ENCODE measurements at places on chromosomes 3 and 15. TPM values are rescaled to one million over a fixed set of nuclear protein-coding genes. Genes with fewer than 3 reads are reported as not detected.

DNA sequence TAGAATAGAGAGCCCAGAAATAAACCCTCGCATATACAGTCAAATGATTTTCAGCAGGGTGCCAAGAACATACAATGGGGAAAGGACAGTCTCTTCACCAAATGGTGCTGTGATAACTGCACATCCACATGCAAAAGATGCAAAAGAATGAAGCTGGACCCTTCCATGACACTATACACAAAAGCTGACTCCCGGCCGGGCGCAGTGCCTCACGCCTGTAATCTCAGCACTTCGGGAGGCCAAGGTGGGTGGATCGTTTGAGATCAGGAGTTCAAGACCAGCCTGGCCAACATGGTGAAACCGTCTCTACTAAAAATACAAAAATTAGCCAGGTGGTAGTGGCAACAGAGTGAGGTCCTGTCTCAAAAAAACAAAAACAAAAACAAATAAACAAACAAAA lies 43.2 kb upstream of the IQSEC1 start:
- H3K4me1 ChIP-seq = peaks cover 9% of the 10 kb centered on the region
- DNase-seq = no peak
- no peaks in the 10 kb centered on the region for H3K27me3 ChIP-seq
- H3K27ac ChIP-seq = no peak overlapping the region
- no peaks in the 10 kb centered on the region for H3K36me3 ChIP-seq

- peaks cover 6% of the 10 kb centered on the region for H3K4me1 ChIP-seq
- H3K4me3 ChIP-seq = no peak overlapping the region
- no peaks in the 10 kb centered on the region for H3K36me3 ChIP-seq
- no peaks in the 10 kb centered on the region for H3K27me3 ChIP-seq
Measured at GRCh38 chr15:77803487-77803886, 170.8 kb upstream of the LINGO1 start.

DNA sequence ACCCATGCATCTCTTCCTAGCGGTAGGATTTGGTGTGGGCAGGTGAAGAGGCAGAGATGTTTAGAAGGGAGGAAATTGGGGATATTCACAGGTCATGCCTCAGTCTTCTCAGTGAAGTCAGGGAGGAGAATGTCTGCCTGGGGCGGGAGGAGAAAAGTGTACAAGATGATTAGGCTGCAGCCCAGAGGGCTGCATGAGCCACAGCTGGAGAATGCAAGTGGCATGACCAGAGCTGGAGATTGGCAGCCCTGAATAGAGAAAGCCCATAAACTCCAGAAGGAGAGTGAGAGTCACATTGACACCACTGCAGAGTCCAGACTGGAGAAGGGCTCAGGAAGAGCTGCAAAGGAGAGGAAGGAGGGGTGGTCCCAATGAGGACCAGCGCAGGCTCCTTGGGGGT lies 22.6 kb downstream of the PDHB start:
- no peak overlapping the region for H3K4me3 ChIP-seq
- no peak for DNase-seq
- H3K4me1 ChIP-seq = peaks cover 6% of the 10 kb centered on the region

DNA sequence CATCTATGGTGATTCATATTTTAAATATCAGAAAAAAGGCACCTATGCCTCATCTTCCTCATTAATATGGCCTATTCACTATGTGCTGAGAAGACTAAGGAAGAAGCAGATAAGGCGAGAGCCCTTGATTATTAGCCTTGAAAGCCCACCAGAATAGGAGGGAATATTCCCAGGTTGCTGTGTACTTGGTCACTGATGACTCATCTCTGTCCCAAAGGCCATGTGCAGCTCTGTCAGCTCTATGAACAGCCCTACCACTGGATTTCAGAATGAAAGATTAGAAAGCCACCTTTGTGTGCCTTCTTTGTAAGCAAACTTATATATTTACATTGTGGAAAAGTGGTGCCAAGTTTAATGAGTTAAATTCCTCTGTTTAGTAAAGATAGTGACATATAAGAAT lies 211.5 kb downstream of the NFKBIZ start:
- H3K4me1 ChIP-seq = no peaks in the 10 kb centered on the region
- H3K27ac ChIP-seq = no peak overlapping the region
- no peak overlapping the region for H3K4me3 ChIP-seq
- no peaks in the 10 kb centered on the region for H3K36me3 ChIP-seq
- DNase-seq = no peak
- no peaks in the 10 kb centered on the region for H3K27me3 ChIP-seq

- H3K4me1 ChIP-seq = peaks cover 7% of the 10 kb centered on the region
- no peak overlapping the region for H3K4me3 ChIP-seq
- no peak overlapping the region for H3K27ac ChIP-seq
Measured at GRCh38 chr3:16455966-16456365, 57.5 kb downstream of the RFTN1 start.

DNA sequence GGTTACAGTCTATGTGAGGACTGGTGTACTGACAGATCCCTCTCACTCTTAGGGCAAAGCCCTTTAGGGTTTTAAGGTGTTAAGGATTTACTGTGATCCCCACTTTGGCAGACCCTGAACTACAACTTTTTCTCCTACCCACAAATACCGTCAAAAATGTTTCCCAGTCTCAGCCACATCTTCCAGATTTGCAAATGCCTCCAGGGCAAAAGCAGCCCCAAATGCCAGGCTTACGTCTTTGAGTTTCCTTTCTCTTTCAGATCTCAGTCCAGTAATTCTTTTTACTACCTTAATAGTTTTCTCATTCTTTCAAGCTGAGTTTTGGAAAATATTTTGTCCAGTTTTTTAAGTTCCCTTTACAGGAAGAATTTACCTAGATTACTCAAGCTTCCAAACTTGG lies 13.4 kb upstream of the ITGA11 start:
- no peaks in the 10 kb centered on the region for H3K36me3 ChIP-seq
- H3K27me3 ChIP-seq = no peaks in the 10 kb centered on the region
- H3K4me3 ChIP-seq = no peak overlapping the region
- no peak for DNase-seq
- no peaks in the 10 kb centered on the region for H3K4me1 ChIP-seq

DNA sequence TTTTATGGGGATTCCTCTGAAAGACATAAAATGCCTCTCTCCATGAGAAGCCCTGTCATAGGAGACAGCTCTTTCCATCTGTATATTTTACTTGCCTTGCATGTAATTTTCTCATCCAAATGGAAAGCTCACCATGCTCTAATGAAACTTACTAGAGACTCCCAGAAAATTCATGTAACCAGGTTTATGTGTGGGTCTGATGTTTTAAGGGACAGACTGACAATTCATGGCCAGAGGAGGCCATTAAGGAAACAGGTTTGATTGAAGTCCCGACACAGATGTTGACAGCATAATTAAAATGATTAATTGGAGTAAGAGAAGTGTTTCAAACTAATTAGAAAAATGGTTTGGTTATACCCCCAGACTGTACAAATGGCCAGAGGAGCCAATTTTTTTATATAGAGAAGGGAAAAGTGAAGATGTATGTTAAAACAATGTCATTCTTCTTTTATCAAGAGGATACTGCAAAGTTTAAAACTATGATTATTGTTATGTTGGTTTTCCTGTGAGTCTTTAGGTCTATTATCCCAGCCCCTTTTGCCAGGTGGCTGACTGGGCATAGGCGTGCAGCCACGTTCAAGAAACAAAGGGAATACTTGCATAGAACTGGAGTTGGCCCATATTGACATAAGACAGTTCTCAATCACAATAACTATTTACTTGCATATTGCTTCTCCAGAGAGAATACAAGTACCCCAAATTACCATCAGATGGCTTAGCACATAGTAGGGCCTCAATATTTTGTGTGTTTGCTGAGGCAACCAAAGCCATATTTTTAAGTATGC lies 64.8 kb downstream of the RBMS3 start:
- DNase-seq = no peak
- H3K4me1 ChIP-seq = peaks cover 17% of the 10 kb centered on the region
- H3K27ac ChIP-seq = no peak overlapping the region
- H3K27me3 ChIP-seq = no peaks in the 10 kb centered on the region
- H3K4me3 ChIP-seq = no peak overlapping the region

DNA sequence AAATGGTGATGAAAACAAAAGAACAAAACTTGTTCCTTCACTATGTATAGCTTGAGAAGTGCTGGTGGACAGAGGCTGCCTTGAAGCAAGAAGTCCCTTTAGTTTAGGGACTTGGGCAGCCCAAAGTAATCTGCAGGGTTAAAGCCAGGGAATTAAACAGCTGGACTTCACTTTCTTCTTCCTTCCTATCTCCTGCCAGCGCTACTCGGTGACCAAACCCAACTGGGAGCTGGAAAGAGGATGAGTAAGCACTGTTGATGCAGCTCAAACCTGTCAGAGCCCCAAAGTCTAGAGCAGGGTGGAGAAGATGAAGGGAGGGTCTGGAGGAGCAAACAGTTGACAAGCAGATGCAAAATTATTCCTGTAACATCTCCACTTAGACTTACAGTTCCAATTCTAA lies 73.1 kb upstream of the FBN1 start:
- no peak overlapping the region for H3K27ac ChIP-seq
- no peak for DNase-seq
- no peak overlapping the region for H3K4me3 ChIP-seq
- H3K36me3 ChIP-seq = no peaks in the 10 kb centered on the region

- no peaks in the 10 kb centered on the region for H3K27me3 ChIP-seq
- no peaks in the 10 kb centered on the region for H3K4me1 ChIP-seq
- no peaks in the 10 kb centered on the region for H3K36me3 ChIP-seq
Measured at GRCh38 chr3:54633444-54634121, 294.3 kb downstream of the LRTM1 start.

DNA sequence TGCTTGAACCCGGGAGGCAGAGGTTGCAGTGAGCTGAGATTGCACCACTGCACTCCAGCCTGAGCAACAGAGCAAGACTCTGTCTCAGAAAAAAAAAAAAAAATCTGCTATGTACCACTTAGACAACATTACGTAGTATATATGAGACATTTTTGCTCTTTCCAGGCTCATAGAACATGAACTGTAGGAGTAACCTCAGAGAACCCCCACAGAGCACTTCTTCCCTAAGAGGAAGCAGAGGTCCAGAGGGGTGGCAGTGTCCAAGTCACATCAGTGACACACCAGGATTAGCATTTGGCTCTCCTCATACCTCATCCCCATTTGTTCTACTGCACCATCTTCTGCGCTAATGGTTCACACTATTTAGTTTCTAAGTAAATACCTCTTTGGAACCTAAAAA lies 33.7 kb downstream of the ARRDC4 start:
- DNase-seq = no peak
- no peaks in the 10 kb centered on the region for H3K4me1 ChIP-seq
- H3K27ac ChIP-seq = no peak overlapping the region
- H3K27me3 ChIP-seq = no peaks in the 10 kb centered on the region

- no peaks in the 10 kb centered on the region for H3K27me3 ChIP-seq
- no peaks in the 10 kb centered on the region for H3K4me1 ChIP-seq
Measured at GRCh38 chr3:184872200-184872599, 60.2 kb downstream of the VPS8 start.

The SMAD6 gene
- 63.3 TPM for total RNA-seq

The ADAMTSL3 gene
- total RNA-seq = 7.1 TPM

The HTR3E gene
- total RNA-seq = not detected

The HTD2 gene
- total RNA-seq = 18.9 TPM

The ARIH1 gene
- 59.5 TPM for total RNA-seq

The GPR156 gene
- not detected for total RNA-seq

The SCAMP2 gene
- total RNA-seq = 89.8 TPM

Measured in thyroid gland (tissue), 4 donors.